D341Med (cell line): ENCODE measurements at places on chromosomes 16 and 17.

GRCh38 chr17:48012654-48013053 lies 24.9 kb downstream of the COPZ2 start:
- DNase-seq = peak; percentile 38

GRCh38 chr17:17071531-17072360 lies 29.5 kb downstream of the MPRIP start:
- no peak for DNase-seq

GRCh38 chr16:61887903-61888302 lies 148.3 kb downstream of the CDH8 start:
- no peak for DNase-seq

DNA sequence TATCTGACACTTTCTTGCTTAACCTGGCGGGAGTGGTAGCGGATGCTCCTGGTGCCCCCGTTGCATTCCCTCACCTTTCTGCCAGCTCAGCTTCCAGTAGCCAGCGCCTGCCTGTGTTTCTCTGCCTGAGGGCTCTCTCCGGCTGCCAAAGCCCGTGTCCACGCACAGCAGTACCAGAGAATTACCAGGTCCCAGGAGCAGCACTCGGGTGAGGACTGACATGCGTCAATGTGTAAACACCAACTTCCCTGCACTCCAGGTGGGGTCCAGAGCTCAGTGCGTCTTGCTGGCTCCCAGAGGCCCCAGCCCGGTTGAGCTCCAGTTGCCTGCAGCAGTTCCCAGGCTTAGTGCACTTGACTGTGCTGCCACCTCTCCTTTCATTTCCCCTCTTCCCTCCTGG lies 54.8 kb downstream of the CDH13 start:
- DNase-seq = no peak

GRCh38 chr16:55471448-55472097 lies 7.4 kb upstream of the MMP2 start:
- DNase-seq = no peak

DNA sequence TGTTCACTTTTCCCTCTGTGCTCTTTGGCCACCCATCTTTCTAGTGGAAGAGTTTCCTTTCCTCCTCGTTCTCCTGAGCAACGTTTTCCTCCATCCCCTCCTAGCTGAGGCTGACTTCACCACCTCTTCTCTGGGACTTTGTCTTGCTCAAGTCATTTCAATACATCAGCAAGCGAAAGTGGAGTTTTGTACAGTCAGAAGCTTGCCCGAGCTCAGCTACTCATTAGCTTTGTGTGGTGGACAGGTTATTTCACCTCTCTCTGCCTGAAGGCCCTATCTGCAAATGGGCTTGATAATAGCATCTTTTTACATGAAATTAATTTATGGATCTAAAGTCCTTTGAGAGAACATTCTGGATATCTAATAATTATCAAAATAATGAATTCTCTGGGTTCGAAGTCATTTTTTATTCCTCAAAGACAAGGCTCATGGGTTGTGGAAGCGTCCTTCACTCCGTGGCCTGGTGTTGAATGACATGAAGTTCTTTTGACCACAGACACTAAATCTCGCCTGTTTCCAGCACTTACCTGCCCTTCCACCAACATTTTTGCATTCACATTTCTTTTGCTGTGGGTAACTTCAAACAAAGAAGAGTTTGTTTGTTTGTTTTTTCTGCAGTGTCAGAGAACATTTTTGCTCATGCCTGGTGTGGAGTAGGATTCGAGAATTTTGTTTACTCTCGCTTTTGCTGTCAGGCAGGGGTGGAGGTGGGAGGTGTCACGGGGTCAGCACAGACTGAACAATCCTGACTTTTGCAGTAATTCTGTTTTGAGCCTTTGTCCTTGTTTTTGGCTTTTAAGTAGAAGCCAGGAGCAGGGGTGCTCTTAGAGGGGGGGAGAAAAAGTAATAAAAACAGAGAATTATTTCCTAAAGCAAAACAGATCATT lies 155.0 kb upstream of the CACNG5 start:
- no peak for DNase-seq

DNA sequence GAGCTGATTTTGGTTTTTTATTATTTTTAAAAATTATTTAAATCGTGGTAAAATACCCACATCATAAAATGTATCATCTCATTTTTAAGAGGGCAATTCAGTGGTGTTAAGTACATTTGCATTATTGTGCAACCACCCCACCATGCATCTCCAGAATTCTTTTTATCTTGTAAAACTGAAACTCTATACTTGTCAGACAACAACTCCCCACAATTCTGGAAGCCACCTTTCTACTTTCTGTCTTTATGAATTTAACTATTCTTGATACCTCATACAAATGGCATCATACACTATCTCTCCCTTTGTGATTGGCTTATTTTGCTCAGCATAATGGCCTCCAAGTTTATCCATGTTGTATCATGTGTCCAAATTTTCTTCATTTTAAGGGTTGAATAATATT lies 97.9 kb downstream of the HS3ST3B1 start:
- DNase-seq = no peak

- DNase-seq = peak; percentile 48
Observed at GRCh38 chr17:69524854-69525253, 110.4 kb downstream of the MAP2K6 start.

GRCh38 chr16:424033-424622 lies 1.3 kb upstream of the RAB11FIP3 start:
- no peak for DNase-seq

- DNase-seq = no peak
Observed at GRCh38 chr16:50847166-50847565, 105.3 kb downstream of the CYLD start.

GRCh38 chr16:49482690-49483089 lies 109.1 kb downstream of the C16orf78 start:
- DNase-seq = no peak

- no peak for DNase-seq
Observed at GRCh38 chr17:63945784-63946439, 13.8 kb upstream of the CD79B start.

DNA sequence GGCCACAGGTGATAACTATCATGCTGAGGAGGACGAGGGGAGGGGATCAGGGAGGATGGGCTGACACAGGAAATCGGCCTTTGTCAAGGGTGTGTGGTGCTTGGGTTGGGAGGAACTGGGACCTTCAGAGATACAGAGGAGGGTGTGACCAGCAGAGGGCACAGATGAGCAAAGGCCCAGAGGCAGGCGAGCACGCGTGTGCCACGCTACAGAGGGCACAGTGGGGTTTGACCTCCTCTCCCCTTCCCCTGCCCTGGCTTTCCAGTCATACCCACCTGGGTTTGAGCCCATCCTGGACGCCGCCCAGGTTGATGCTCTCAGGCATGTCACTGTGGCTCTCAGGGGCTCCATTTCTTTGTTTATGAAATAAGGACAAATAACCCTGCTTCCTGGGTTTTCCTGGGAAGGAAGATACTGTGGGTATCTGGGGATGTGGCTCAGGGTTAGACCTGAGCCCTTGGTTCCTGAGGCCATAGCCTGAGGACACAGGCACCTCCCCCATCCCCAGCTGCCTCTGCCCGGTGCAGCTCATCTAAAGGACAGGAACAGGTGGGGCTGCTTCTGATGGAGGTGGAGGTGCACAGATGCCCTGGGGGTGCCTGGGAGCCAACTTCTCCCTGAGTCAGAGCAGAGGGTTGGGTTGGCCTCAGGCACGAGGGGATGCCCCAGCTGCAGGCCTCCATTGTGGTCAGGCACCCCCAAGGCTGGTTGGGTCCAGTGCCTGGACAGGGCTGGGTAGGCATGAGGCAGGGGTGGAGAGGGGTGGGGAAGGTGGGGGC lies 51.8 kb downstream of the BEAN1 start:
- peak; percentile 73 for DNase-seq

DNA sequence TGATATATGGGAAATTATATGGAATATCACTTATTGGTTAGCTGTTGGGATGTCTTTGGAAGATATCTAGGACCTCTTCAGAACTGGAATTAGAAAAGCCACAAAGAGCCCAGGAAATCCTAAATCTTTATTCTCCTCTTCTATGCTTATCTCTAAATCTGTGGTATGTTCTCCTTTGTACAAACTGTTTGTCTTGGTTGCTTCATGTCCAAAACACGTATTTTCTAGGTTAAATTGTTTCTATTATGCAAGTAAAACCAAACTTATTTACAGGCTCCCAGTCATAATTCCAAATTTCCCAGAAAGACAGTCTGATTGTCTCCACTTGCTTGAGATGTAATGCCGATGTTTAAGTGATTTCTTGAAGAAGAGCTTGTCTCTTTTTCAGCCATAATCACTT lies 650.9 kb downstream of the CDH11 start:
- DNase-seq = no peak

DNA sequence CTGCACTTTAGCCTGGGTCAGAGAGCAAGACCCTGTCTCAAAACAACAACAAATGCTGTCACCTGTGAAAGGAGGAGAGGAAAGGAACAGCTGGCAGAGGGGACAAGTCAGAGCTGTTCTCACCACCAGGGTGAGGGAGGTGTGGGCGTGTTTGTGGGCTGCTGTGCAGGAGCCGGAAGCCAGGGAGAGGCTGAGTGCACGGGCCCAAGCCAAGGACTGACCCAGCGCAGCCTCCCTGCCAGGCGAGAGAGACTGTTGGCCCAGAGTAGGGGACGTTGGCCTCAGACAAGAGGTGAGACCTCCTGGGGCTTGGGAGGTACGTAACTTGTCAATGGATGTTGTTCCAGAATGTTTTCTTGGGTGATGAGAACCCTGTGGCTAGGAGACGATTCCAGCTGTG lies 10.7 kb downstream of the SPNS2 start:
- no peak for DNase-seq

DNA sequence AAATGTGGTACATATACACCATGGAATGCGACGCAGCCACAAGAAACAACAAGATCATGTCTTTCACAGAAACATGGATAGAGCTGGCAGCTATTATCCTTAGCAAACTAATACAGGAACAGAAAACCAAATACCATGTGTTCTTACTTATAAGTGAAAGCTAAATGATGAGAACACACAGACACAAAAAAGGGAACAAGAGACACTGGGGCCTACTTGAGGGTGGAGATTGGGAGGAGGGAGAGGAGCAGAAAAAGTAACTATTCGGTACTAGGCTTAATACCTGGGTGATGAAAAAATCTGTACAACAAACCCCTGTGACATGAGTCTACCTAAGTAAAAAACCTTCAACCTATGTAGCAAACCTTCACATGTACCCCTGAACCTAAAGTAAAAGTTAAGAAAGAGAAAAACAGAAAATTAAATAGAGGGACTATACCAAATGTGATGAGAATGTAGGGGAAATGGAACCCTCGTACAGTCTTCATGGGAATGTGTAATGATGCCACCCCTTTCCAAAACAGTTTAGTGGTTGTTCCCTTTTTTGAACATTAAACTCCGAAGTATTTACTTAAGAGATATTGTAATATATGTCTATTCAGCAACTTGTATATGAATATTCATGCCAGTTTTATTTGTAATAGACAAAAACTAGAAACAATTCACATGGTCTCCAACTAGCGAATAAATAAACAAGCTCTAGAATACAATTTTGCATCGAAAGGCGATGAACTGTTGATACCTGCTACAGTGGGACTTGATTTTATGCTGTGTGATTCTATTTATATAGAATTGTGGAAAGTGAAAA lies 33.9 kb downstream of the AHSP start:
- no peak for DNase-seq

- DNase-seq = no peak
Observed at GRCh38 chr16:27403601-27403992, 1.6 kb downstream of the IL21R start.
